ENCODE measurements at places on chromosomes 2 and 18. TPM values are rescaled to one million over a fixed set of nuclear protein-coding genes. Genes with fewer than 3 reads are reported as not detected.

Gene DSG1
- not detected for total RNA-seq

Gene NPPC
- total RNA-seq, result not detected

Gene ITPRIPL1
- total RNA-seq, result 33.3 TPM

Gene ATP6V1C2
- total RNA-seq, result not detected

Gene BARD1
- 57.4 TPM for total RNA-seq

Gene BMPR2
- 9.8 TPM for total RNA-seq

Gene CXCR1
- 0.99 TPM for total RNA-seq

Gene ABCB6
- total RNA-seq, result 10.3 TPM

Gene DIPK1C
- not detected for total RNA-seq

Gene GPR45
- total RNA-seq, result not detected

Gene MC5R
- not detected for total RNA-seq

Gene NYAP2
- not detected for total RNA-seq

Gene DSC1
- 0.27 TPM for total RNA-seq

Gene COLEC11
- total RNA-seq, result not detected

DNA sequence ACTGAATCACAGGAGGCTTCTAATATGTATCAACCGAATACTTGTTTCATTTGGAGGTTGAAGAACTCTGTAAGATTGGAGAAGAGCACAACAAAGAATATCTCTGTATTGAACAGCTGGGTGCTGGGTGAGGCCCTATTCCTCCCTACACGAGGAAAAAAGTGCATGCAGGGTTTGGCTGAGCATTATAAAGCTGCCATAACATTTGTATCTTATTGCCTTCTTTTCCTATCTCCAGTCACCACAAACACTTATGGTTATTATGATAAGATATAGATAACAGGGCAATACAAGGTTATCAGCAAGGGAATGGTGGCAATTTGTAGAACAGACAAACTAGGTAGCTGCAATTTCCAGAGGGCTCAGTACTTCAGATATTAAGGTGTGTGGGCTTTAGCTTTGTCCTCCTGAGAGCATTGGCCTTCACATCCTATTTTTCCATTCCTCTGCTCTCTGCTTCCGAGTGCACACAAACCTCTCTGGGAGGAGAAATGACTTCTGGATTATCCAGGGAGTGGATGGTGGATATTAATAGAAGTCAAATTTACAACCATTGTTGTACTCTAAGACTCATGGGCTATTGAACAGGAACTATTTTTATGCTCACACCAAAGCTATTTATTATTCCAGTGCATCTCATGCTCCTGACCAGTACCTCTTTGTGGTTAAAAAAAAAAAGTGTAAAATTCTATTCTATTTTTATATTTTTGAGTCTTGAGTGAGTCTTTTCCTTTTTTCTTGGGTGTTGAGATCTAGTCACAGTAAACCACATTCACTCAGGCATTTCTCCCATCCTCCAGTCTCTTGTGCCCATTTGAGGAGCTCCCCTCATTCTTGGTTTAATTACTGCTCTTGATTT, 248.4 kb downstream of the ETAA1 start:
- H3K27me3 ChIP-seq, result no peaks in the 10 kb centered on the region
- no peak overlapping the region for H3K4me3 ChIP-seq
- no peak overlapping the region for H3K27ac ChIP-seq
- no peak for DNase-seq
- no peaks in the 10 kb centered on the region for H3K36me3 ChIP-seq

- no peak overlapping the region for H3K4me3 ChIP-seq
- H3K27me3 ChIP-seq, result peaks cover 2% of the 10 kb centered on the region
- DNase-seq, result no peak
- peaks cover 5% of the 10 kb centered on the region for H3K4me1 ChIP-seq
Measured at GRCh38 chr2:100670232-100670631, 107.4 kb downstream of the PDCL3 start.

GRCh38 chr2:33205693-33206434, 259.1 kb downstream of the LTBP1 start:
- H3K27me3 ChIP-seq, result peaks cover 2% of the 10 kb centered on the region
- no peaks in the 10 kb centered on the region for H3K4me1 ChIP-seq
- no peaks in the 10 kb centered on the region for H3K36me3 ChIP-seq
- DNase-seq, result no peak
- H3K4me3 ChIP-seq, result no peak overlapping the region

DNA sequence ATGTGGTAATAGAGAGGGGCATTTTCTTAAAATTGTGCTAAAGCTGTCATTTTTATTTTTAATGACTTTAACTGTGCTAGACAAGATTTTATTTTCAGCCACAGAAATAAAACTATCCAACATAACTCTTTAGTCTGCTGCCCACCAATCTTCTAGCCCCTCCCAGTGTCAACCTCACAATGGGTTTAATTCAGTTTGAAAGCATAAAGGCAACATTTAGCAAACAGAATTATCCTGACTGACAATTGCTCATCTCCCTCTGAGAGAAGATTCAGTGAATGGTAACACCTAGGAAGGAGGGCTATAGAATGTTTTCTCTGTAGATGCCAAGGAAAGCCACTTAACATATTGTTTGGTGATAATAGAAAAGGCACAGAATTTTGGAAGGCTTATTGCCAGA, 5.2 kb downstream of the ERMN start:
- peaks cover 37% of the 10 kb centered on the region for H3K36me3 ChIP-seq
- H3K27ac ChIP-seq, result no peak overlapping the region
- H3K27me3 ChIP-seq, result no peaks in the 10 kb centered on the region
- no peak overlapping the region for H3K4me3 ChIP-seq
- H3K4me1 ChIP-seq, result peaks cover 19% of the 10 kb centered on the region

DNA sequence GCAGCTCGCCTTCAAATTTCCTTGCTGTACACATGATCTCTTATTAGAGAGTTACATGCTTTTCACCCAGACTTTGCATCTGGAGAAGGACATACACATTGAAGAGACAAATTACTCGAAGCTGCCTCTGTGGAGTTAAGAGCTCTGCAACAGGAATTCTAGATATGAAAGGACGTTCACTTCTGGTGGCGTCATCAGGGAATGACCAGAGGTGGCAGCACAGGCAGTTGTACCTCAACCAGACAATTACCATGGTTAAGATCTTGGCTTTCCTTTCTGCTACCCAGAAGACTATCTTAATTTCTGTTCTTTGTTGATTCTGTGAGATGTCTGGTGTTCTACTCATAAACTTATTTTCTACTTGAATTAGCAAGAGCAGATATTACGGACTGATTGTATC, 39.1 kb upstream of the MC4R start:
- no peaks in the 10 kb centered on the region for H3K4me1 ChIP-seq
- no peak for DNase-seq
- H3K4me3 ChIP-seq, result no peak overlapping the region
- no peak overlapping the region for H3K27ac ChIP-seq
- no peaks in the 10 kb centered on the region for H3K36me3 ChIP-seq
- no peaks in the 10 kb centered on the region for H3K27me3 ChIP-seq

GRCh38 chr18:75408554-75409506, 18.7 kb downstream of the SMIM21 start:
- peaks cover 8% of the 10 kb centered on the region for H3K27me3 ChIP-seq
- DNase-seq, result no peak
- peaks cover 4% of the 10 kb centered on the region for H3K4me1 ChIP-seq
- H3K36me3 ChIP-seq, result no peaks in the 10 kb centered on the region

DNA sequence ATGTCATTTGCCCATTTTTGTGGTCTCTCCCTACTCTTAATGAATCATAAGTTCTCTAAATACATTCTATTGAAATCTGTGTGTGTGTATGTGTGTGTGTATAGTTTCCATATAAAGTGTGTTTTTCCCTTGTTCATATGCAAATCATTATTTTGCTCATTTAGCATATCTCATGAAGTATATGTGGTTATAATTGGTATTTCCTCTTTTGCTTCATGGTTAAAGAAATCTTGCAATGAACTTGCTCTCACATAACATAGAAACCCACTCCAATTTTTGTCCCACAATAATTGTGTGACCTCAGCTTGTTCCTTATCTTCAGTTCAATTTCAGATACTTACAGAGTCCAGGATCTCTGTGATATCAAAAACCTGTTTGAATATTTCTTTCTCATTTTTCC, 1.2 kb downstream of the CPO start:
- H3K4me3 ChIP-seq, result no peak overlapping the region
- H3K4me1 ChIP-seq, result no peaks in the 10 kb centered on the region
- H3K36me3 ChIP-seq, result no peaks in the 10 kb centered on the region

DNA sequence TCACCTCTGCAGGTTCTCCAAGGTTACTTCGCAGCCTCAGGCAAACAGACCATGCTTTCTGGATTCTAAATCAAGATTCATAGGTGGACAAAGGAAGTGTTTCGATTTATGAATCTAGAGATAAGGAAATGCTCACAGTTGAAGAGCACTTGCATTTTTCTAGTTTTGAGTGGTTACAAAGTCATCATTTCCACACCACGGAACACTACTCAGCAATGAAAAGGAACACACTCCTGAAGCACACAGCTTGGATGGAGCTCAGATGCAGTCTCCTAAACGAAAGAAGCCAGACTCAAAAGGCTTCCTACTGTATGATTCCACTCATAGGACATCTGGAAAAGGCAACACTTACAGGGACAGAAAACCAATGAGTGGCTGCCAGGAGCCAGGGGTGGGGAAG, 31.7 kb downstream of the SDC1 start:
- no peaks in the 10 kb centered on the region for H3K36me3 ChIP-seq
- no peak overlapping the region for H3K4me3 ChIP-seq
- no peak for DNase-seq
- no peaks in the 10 kb centered on the region for H3K4me1 ChIP-seq
- no peak overlapping the region for H3K27ac ChIP-seq
- no peaks in the 10 kb centered on the region for H3K27me3 ChIP-seq

GRCh38 chr2:9114458-9114857, 92.2 kb upstream of the ASAP2 start:
- DNase-seq, result no peak
- no peaks in the 10 kb centered on the region for H3K4me1 ChIP-seq
- no peak overlapping the region for H3K4me3 ChIP-seq
- no peaks in the 10 kb centered on the region for H3K27me3 ChIP-seq

DNA sequence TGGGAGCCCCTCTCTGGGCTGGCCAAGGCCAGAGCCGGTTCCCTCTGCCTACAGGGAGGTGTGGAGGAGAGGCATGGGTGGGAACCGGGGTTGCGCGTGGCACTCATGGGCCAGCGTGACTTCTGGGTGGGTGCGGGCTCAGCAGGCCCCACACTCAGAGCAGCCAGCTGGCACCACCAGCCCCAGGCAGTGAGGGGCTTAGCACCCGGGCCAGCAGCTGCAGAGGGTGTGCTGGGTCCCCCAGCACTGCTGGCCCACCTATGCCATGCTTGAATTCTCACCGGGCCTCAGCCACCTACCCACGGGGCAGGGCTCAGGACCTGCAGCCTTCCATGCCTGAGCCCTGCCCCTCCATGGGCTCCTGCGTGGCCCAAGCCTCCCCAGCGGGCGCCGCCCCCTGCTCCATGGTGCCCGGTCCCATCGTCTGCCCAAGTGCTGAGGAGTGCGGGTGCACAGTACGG, 248.5 kb upstream of the HNMT start:
- H3K4me3 ChIP-seq, result no peak overlapping the region
- no peak overlapping the region for H3K27ac ChIP-seq
- H3K36me3 ChIP-seq, result no peaks in the 10 kb centered on the region
- no peaks in the 10 kb centered on the region for H3K4me1 ChIP-seq
- no peak for DNase-seq

- peaks cover 51% of the 10 kb centered on the region for H3K27me3 ChIP-seq
- H3K27ac ChIP-seq, result no peak overlapping the region
- H3K4me3 ChIP-seq, result no peak overlapping the region
- H3K36me3 ChIP-seq, result no peaks in the 10 kb centered on the region
- DNase-seq, result no peak
Measured at GRCh38 chr18:10789180-10789579, 263.4 kb downstream of the NAPG start.

GRCh38 chr2:65161551-65162100, 31.7 kb upstream of the RAB1A start:
- peaks cover 23% of the 10 kb centered on the region for H3K4me1 ChIP-seq
- no peak overlapping the region for H3K4me3 ChIP-seq
- no peak for DNase-seq

GRCh38 chr18:78006774-78007260, 757.2 kb downstream of the GALR1 start:
- H3K4me1 ChIP-seq, result no peaks in the 10 kb centered on the region
- H3K36me3 ChIP-seq, result no peaks in the 10 kb centered on the region
- no peak for DNase-seq
- H3K27me3 ChIP-seq, result peaks cover 3% of the 10 kb centered on the region

DNA sequence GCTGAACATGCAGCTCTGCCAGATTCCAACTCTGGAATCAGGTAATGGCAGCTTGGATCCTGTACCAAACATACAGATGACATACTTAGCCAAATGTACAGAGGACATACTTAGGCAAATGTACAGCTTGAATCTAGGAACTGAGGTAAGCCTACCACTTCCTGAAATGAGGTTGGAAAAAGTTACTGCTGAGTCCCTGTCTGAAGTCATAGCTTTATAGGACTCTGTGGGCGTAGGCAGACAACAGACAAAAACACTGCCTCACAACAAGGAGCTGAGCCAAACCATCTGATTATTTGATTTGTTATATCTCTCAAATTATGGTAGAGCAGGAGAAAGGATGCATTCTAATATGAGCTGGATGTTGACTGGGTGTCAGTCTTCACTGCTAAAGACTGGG, 290.2 kb upstream of the TCF4 start:
- H3K27ac ChIP-seq, result no peak overlapping the region
- H3K4me3 ChIP-seq, result no peak overlapping the region
- H3K4me1 ChIP-seq, result no peaks in the 10 kb centered on the region

- no peak overlapping the region for H3K27ac ChIP-seq
- H3K4me3 ChIP-seq, result no peak overlapping the region
- no peaks in the 10 kb centered on the region for H3K36me3 ChIP-seq
- H3K4me1 ChIP-seq, result no peaks in the 10 kb centered on the region
- no peaks in the 10 kb centered on the region for H3K27me3 ChIP-seq
Measured at GRCh38 chr2:158486970-158487325, 30.2 kb downstream of the PKP4 start.

- H3K4me1 ChIP-seq, result peaks cover 4% of the 10 kb centered on the region
- H3K27ac ChIP-seq, result no peak overlapping the region
- H3K36me3 ChIP-seq, result no peaks in the 10 kb centered on the region
- DNase-seq, result no peak
- H3K4me3 ChIP-seq, result no peak overlapping the region
- no peaks in the 10 kb centered on the region for H3K27me3 ChIP-seq
Measured at GRCh38 chr2:61705625-61706024, 148.2 kb downstream of the FAM161A start.

- no peaks in the 10 kb centered on the region for H3K27me3 ChIP-seq
- no peaks in the 10 kb centered on the region for H3K36me3 ChIP-seq
Measured at GRCh38 chr2:139175510-139175909, 395.3 kb upstream of the NXPH2 start.

DNA sequence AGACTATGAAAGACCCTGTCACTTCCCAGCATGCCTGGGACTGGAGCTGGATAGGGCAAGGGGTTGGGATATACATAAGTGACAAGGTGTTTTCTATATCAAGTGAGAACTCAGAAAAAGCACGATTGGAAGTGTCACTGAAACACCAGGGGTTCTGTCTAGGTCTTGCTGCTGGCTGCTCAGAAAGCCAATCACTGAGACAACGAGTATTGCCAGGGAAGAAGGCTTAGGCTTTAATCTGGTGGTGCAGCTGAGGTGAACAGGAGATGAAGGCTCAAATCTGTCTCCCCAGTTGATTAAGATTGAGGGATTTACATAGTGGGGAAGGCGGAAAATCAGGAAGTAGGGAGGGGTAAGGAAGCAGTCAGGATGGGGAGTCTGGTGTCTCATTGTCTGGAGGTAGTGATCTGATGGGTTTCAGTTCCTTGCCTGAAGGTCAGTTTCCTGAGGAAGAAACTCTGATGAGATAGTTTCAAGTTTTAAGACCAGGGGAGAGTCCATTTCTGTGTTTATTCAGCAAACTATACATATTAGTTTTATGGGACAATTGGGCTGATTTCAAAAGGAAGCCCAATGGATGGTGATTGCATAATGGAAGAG, 3.5 kb upstream of the C2orf74 start:
- H3K36me3 ChIP-seq, result peaks cover 40% of the 10 kb centered on the region
- no peak for DNase-seq
- H3K27me3 ChIP-seq, result no peaks in the 10 kb centered on the region
- no peak overlapping the region for H3K4me3 ChIP-seq

Measured in activated CD4-positive, alpha-beta T cell treated with anti-CD3 and anti-CD28 coated beads, Interleukin-2, amount 10 ng/mL, durations not matched to agents 7 days and 5 days (primary cell).